OCI-M1 (cell line): ENCODE measurements at places on chromosomes 6 and 20.

GRCh38 chr6:161443848-161444247 lies 170.0 kb upstream of the AGPAT4 start:
- no peak for DNase-seq

- no peak for DNase-seq
Measured at GRCh38 chr20:47379433-47380150, 23.1 kb upstream of the ZMYND8 start.

- DNase-seq, result no peak
Measured at GRCh38 chr20:50776122-50776817, 18.6 kb upstream of the BCAS4 start.

GRCh38 chr6:70282919-70283461 lies 19.9 kb downstream of the COL9A1 start:
- DNase-seq, result no peak

- DNase-seq, result no peak
Measured at GRCh38 chr6:53869964-53870363, 75.2 kb downstream of the LRRC1 start.

- DNase-seq, result peak; percentile 83
Measured at GRCh38 chr20:17925141-17925939, 43.3 kb downstream of the SNX5 start.

- no peak for DNase-seq
Measured at GRCh38 chr6:136095986-136096385, 154.1 kb downstream of the MTFR2 start.

DNA sequence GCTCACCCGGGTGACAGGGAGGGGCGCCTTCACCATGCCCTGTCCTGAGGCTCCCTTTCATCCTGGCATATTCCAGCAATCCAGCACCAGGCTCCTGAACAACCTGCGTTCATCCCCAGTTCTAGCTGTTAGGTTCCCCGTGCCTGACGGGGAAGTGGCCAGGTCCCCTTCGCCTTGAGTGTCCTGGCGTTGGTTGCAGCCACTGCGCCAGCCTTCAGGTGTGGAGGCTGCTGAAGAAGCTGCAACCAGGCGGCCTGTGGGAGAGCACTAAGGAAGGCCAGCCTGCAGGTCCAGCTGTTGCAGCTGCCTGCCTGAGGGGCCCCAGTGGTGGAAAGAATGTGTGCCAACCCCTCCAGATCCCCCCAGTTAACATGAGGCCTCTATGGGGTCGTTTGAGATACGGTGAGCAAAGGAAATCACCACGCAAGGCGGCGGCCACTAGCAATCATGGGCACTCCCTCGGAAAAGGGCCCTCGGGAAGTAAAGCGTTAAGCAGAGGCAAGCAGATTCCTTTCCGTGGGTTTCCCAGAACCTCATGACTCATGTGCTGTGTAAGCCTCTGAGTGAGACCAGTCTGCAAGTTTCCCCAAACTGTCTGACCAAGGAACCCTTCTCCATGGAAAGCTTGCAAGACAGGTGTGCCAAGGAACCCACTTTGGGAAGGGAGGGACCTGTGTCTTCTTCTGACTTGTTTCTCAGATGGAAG lies 320.8 kb downstream of the TAF4 start:
- no peak for DNase-seq

GRCh38 chr6:78347191-78347916 lies 520.0 kb upstream of the IRAK1BP1 start:
- no peak for DNase-seq

GRCh38 chr6:6438286-6438685 lies 117.8 kb upstream of the F13A1 start:
- DNase-seq, result no peak

- no peak for DNase-seq
Measured at GRCh38 chr6:52190409-52190808, 4.2 kb downstream of the IL17A start.

- DNase-seq, result no peak
Measured at GRCh38 chr6:107304421-107305025, 154.8 kb downstream of the PDSS2 start.

DNA sequence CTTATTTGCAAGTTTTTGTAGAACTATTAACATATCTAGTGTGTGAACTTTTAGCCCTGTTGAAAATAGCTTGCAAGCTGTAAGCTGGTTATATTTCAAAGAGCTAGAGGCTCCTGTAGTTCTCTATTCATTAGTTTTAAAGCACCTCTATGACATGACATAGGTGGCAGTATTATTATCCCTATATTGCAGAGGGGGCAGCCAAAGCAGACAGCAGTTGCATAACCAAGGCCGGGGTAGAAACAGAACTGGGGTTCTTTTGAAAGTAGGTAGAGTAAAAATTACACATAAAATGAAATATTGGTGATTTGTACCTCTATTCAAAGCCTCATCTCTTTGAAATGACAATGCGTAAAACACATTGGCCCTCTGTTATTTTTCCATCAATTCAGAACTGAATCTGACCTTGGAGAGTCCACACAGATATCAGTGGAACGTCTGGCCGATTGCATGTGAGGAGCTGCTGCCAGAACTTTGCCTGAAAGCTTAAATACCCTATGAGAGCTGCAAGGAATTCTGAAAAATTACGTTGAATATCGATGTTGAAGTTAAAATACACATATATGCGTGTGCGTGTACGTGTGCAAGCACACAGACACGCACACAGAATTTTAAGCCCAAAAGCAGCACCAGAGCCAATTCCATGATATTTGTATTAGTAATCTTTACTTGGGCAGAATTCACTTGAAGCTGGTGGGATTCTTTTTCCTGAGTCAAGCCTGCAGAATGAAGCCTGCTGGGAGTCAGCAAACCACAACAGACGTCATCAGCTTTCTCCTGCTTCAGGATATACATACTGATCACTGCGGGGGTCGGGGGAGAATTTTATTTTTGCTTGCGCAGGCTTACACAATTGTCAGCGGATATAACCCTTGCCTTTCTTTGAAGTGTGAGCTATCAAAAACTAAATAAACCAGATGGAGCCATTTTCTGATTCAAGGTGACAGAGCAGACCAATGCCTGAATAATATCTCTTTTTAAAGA lies 163.2 kb downstream of the PDE7B start:
- no peak for DNase-seq

DNA sequence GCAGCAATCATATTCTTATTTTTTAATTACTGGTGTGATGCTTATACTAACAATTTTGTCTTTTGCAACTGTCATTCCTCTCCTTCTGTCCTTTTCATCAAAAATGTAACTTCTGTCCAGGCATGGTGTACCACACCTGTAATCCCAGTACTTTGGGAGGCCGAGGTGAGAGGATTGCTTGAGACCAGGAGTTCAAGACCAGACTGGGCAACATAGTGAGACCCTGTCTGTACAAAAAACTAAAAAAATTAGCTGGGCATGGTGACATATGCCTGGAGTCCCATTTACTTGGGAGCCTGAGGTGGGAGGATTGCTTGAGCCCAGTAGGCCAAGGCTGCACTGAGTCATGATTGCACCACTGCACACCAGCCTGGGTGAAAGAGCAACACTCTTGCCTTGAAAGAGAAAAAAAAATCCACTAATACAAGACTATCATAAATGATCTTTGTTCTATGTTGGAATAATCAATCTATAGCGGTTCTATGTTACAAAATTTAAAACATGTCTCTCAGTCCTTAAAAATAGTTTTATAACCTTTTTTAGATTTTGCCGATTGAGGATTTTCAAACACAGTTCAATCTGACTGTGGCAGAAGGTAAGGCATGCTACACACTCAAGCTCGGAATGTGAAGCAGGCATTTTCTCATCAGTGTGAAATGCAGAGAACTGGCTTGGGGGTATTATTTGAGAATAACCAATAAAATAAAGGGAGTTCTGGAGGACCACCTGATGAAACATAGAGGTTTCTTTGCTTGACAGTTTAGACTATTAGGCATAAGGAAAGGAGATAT lies 70.4 kb downstream of the ENPP1 start:
- no peak for DNase-seq

- DNase-seq, result no peak
Measured at GRCh38 chr20:1975291-1975690, 18.6 kb downstream of the PDYN start.

DNA sequence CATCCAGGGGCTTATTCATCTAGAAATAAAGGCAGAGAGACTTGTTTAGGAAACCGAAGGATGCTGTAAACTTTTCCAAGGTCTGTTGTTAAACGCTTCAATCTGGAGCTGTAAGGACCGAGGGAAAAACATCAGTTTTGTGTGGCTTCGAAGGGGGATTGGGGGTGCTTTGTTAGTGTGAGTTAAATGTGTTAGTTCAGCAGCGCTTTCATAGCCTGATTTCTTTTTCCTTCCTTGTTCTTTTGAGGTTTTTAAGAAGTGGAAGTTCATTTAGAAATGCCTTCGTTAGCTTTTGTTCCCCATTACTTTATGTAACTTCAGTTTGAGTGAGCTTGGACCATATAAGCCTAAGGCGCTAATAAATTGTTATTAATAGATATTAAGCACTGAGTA lies 1.5 kb downstream of the ANKS1A start:
- DNase-seq, result peak; percentile 48

- DNase-seq, result peak; percentile 19
Measured at GRCh38 chr6:99709062-99709461, 102.4 kb downstream of the PRDM13 start.

- DNase-seq, result no peak
Measured at GRCh38 chr6:107259951-107260350, 144.6 kb upstream of the BEND3 start.

DNA sequence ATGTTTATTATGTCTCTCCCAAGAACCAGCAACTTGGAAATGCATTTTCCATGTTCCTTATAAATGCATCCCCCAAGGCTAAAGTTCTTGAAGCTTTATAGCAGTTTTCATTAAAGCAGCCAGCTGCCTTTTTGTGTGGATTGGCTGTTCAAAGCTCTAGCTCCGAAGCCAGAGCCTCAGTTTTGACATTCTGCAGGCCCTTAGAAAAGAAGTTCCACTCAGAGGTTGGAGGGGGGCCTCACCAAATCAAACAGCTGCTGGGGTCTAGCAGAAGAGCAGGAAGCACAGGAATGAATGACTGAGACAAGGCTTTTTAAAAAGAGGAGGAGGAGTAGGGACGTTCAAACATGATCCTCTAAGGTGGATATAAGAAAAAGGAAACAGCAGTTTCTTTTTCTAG lies 4.2 kb upstream of the POU3F2 start:
- no peak for DNase-seq

GRCh38 chr6:157173776-157174175 lies 149.5 kb downstream of the TMEM242 start:
- DNase-seq, result no peak

DNA sequence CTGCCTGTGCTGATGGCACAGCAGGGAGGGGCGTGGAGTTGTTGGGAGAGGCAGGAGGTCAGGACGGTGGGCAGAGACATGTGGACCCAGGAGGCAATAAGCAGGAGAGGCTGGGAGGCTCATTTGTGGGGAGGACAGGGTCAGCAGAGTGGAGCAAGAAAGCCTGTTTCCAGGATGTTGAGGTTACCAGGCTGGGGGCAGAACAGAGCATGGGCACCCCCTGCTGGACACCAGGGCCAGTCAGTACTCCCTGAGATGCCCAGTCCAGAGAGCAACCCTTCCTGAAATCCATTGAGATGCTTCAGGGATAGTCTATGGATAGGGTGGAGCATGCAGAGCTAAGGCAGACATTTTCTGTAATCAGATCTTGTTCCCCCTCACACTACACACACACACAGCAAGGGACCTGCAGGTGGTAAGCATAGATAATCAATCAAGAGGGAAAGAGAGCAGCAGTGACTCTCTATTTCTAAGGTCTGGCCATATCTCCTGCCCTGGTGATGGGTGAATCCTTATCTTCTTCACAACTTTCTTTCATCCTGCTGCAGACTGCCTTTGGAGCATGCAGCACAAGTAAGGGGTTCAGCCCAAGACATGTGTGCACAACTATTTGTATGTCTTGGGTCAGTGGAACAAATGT lies 41.7 kb downstream of the MOCS1 start:
- DNase-seq, result peak; percentile 42

DNA sequence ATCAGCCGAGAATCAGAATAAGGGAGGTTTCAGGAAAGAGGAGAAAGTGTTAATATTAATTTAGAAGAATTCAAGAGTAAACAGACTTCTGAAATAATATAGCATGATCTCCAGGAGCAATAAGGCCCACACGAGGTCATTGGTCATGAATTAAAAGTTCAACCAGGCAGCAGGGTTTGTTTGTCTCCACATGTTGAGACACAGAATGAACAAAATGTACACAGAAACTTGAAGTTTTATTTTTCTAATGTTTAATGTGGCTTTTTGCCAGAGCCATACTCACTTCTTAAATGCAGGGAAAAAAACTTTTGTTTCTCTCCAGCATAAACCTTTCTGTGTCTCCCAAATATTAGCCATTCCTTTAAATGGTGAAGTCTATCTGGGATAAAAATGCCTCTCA lies 504.5 kb downstream of the HDGFL1 start:
- DNase-seq, result no peak

GRCh38 chr6:19465760-19466159 lies 371.4 kb upstream of the ID4 start:
- DNase-seq, result no peak

DNA sequence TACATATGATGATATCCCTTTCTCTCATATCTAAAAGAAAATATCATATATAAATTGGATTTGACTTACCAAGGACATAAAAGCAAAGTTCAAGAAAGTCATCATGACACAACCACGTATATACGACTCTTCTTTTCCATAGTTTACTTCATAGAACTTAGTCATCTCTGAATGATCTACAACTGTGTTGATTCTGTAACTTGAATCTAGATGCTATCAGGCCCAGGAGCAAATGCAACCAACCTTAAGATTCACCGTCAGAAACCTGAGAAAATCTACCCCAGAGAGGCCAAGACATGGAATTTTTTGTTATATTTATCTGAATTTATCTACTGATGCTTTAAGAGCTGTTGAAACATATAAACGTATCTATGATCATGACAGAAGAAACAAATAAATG lies 165.6 kb downstream of the PDE10A start:
- no peak for DNase-seq

DNA sequence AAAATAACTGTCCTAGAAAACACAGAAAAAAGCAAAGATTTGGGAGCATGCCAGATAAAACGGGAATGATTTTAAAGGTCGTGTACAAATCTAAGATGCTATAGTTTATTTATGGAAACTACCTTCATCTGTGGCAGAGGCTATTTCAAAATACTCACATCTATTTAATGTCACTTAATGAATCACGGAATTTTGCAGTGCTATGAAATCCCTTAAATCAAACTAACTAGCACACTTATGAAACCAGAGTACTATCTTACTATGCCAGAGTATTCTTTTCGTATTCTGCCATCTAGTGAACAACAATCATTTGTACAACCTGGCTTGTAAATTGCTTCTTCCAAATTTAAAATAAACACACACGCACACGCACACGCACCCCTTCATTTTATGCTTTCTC lies 77.9 kb upstream of the BMP5 start:
- peak; percentile 73 for DNase-seq

DNA sequence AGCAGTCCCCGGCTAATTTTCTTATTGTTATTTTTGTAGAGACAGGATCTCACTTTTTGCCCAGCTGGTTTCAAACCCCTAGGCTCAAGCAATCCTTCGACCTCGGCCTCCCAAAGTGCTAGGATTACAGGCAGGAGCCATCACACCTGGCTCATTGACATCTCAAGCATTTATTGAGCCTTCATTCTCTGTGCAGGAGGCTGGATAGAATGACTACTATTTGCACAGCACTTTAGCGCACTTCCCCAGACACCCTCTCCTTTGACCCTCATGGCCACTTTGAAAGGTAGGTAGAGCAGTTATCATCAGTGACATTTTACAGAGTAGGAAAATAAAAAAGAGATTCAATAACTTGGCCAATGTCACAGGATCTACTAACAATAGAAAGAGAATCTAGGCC lies 124.0 kb upstream of the STXBP5 start:
- DNase-seq, result no peak

- peak; percentile 56 for DNase-seq
Measured at GRCh38 chr6:158763434-158764182, 55.6 kb downstream of the EZR start.
